ENCODE measurements at places on chromosomes 11 and 22.

DNA sequence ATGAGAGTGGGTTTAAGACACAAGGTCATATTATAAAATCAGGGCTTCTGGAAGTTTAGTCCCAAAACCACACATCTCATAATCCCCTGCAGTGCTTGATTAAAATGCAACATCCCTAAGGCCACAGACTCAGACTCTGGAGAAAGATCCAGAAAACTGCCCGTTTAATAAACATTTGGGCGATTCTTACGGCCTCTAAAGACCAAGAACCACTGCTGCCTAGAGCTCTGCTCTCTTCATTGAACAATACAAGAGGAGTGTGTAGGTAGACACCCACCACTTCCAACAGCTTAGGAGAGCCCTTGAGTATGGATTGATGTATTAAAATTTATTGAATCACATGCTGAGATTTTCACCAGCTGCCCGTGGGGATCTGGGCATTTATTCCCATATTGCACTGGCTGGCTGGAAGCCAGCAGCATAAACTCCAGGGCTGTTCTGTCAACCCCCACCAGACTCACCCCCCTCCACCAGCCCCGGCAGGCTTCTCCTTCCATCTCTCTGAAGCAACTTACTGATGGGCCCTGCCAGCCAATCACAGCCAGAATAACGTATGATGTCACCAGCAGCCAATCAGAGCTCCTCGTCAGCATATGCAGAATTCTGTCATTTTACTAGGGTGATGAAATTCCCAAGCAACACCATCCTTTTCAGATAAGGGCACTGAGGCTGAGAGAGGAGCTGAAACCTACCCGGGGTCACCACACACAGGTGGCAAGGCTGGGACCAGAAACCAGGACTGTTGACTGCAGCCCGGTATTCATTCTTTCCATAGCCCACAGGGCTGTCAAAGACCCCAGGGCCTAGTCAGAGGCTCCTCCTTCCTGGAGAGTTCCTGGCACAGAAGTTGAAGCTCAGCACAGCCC lies 749 bp upstream of the BEST1 start:
- DNase-seq, result no peak

DNA sequence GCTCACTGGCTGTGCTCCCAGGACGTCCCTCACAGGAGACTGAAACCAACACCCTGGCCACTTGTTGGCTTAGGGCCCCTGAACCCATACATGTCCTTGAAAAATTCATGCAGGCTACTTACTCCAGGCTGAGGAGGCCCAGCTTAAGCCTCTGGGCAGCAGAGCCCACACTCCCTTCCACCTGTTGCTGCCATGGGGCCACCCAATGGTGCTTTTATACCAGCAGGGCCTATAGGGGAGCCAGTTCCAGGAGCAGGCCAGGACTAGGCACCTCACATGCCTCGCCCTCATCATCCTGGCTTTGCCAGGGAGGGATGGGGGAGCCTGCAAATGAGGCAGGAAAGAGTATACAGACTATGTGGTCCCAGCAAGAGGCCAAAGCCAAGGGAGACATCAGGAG lies 181.7 kb upstream of the NECTIN1 start:
- DNase-seq, result no peak

GRCh38 chr22:42468841-42469240 lies 36.6 kb upstream of the NFAM1 start:
- DNase-seq, result no peak

DNA sequence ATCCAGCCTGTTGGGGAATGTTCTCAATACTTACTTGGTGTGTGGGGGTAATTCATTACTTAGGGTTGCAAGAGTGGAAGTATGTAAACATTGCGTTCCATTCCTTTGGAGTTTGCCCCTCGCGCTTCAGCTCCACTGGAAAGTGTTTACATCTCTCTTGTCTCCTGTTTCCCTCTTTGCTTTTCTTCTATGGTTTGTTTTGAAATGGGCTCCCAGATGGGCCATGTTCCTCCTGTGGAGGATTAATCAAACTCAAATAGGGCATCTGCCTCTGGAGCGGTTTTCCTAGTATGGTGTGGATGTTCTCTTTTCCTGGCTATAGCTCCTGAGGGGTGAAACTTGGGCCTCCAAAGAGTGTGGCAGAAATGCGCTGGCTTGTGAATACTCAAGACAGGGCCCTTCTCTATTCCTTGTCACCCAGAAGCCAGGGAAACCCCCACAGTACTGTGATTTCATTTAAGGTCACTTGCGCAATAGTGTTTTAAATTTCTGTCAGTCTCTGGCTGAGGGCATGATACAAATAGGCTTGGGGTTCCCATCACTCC lies 51.9 kb downstream of the CD44 start:
- no peak for DNase-seq

DNA sequence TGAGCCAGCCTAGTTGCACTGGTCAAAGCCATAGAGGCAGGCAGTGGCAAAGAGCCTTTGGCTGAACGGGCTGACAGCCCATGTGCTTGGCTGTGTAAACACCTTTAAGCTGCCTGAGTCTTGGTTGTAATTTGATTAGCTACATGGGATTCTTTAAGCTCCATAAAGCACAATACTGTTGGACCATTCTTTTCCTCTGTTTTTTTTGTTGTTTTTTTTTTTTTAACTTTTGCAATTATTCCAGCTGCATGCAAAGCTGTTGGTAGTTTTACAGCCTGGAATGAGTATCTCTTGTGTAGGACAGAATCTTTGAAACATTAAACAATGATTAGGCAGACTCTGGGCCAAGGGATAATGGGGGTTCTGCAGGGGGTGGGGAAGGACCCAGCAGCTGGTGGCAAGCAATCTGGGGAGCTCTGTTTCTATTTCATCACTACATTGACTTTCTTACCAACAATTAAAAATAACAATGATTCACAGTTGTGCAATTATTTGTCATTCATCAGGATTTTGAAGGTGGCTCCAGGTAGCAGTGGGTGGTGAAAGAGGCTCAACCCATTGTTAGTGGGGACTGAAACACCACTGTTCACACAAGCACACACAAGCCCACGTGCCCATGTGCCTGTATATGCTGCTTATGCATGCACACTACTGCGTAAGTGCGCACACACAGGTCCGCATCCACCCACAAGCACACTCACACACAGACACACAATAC lies 69.5 kb upstream of the CSNK2A3 start:
- DNase-seq, result no peak
